ENCODE measurements at places on chromosomes 6 and 20.

GRCh38 chr6:41784581-41785171 lies 2.8 kb upstream of the TOMM6 start:
- no peak for DNase-seq

DNA sequence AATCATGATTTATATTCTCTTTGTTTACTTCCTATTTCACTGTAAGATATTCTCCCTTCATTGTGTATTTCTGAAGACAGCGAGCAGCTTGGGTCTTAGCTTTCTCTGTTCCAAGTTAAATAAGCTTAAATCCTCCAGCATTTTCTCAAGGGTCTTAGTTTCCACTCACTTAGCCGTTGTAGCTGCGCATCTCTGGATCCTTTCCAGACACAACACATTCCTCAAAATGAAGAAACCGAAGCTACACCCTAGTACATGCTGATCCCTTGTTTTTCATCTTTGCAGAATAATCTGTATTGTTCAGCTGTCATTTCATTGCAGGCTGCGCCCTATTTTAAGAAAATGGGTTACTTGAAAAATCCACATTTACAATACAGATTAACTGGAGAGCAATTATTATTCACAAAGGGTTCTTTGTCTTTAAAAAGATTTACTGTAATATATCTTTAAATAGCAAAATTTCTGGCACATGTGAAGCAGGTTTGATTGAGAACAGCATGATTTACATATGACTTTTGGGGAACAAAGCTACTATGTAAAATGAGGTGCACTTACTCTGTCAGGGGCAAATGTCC lies 375.8 kb downstream of the QKI start:
- no peak for DNase-seq

DNA sequence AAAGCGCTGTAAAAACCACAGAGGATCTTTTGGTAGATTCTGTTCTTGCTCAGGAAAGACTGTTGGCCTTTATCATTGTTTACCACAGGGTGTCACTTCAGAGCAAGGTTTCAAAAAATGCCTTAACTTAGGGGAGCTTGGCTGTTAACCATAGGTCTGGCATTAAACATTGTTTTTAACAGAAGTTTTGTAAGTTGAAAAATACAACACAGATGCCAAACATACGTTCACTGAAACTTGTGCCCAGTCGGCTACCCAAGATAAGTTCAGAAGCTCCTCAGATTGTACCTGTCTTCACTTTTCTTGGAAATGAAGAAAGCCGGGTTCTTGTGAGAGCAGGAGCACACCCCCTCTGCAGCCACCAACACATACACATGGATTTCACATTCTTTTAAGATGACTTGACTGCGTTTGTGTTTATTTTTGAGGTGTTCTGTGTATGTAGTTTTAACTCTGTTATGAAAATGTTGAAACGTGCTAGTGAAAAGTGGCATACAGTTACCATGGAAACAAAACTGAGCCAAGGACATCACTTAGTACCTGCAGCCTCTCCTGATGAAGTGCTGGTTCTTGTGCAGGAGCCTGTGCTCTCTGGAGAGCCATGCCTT lies 64.9 kb downstream of the SYCP2L start:
- DNase-seq = peak; percentile 40

GRCh38 chr20:34129518-34130162 lies 17.6 kb upstream of the EIF2S2 start:
- no peak for DNase-seq

DNA sequence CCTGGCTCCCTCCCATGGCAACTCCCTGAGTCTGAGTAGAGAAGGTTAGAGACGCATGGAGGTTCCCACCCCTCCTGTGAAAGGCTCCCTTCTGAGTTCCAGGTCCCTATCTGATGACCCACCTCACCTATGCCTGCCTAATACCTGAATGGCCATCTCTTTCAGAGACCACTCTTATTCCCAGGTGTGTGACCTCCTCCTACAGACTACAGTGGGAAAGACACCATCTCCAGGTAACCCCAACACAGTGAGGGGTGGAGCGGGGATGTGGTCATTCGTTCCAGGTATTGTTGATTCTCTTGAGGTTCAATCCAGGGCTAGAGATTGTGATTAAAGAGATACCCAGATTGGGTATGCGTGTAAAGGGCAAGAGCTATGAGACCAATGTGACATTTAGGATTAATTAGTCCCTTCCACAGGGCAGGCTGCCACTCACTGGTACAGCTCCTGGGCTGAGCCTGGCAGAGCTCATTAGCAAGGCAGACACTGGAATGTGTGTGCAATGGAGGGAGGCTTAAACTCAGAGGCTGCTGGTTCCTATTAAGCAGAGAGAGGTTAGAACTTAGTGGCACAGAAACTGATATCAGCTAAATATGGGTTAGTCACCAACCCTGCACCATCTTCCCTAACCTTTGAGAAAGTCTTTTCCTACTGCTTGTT lies 46.5 kb upstream of the IER3 start:
- no peak for DNase-seq

- no peak for DNase-seq
These were observed 116.3 kb downstream of the ANKRD60 start for GRCh38 chr20:58112017-58112781.

GRCh38 chr6:129777371-129777770 lies 67.4 kb upstream of the ARHGAP18 start:
- no peak for DNase-seq

GRCh38 chr20:2778602-2779321 lies 21.7 kb downstream of the CPXM1 start:
- DNase-seq = no peak
